ENCODE measurements at places on chromosomes 5 and 9. TPM values are rescaled to one million over a fixed set of nuclear protein-coding genes. Genes with fewer than 3 reads are reported as not detected.
A peak's percentile ranks its signal among the peaks of the same experiment; 100 is the strongest.

- DNase-seq: no peak
Observed at GRCh38 chr9:107513464-107514100, 24.0 kb upstream of the KLF4 start.

DNA sequence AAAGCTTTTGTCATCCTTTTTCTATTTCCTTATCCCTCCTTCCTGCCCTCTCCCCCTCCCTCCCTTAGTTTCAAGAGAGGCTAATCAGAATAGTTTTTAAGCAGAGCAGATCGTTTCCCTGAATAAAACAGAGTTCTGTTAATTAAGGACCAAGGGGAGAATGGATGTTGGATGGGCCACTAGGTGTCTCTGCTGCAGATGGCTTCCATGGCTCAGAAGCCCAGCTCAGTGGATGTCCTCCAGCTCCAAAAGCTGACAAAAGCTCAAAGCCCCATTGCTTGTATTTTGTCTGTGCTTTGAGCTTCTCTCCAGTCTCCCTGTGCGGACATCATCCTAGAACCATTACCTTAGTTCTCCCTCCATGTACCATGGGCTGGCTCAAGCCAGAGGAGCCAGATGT, 21.0 kb upstream of the NPR3 start:
- peak; percentile 31 for DNase-seq

The DHFR gene
- total RNA-seq: 109 TPM

The SOWAHA gene
- not detected for total RNA-seq

The ADAMTSL1 gene
- total RNA-seq: not detected

DNA sequence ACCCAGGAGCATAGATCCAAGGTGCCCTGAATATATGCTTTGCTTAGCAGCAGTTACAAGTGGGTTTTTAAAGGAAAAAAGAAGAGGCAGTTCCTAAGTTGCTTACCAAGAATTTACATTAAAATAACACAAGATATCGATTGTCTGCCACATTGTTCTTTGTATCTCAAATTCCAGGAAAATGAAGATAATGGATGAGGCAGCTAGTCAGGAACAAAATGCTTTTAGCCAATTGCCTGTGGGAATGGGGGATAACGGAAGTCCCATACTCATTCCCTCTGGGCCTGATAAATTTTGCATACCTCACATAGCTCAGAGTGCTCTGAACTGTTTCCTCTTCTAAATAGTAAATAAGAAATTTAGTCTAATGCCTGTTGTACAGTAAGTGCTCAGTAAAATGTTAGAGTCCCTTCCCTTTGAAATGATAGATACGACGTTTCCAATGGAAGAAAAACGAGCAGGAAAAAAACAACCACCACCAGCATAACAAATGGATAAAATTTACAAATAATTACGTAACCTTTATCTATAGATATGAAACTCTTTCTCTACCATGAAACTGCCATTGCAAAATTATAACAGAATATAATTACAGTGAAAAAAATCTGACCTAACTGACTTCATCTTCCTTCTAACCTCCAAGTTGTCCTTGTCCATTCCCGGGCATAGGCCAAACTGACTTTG, 35.5 kb upstream of the TENT2 start:
- DNase-seq: no peak

DNA sequence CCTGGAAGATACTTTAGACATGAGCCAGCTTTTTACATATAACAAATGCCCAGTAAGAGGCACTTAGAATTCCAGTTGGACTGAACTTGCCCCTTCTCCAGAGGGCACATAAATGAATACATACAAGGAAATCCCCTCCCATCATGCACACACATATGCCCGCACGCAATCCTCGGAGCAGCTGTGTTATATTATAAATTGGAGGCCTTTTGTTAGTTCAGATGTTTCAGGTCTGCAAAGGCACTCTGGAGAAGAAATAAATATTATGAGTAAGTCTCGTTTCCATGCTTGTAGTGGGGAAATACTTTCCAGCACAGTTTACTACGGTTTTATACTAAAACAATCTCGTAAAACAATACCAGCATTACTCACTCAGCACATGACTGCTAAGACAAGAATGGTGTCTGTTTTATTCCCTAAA, 17.6 kb upstream of the MUSK start:
- DNase-seq: no peak

The CEMIP2 gene
- total RNA-seq: 58.7 TPM

DNA sequence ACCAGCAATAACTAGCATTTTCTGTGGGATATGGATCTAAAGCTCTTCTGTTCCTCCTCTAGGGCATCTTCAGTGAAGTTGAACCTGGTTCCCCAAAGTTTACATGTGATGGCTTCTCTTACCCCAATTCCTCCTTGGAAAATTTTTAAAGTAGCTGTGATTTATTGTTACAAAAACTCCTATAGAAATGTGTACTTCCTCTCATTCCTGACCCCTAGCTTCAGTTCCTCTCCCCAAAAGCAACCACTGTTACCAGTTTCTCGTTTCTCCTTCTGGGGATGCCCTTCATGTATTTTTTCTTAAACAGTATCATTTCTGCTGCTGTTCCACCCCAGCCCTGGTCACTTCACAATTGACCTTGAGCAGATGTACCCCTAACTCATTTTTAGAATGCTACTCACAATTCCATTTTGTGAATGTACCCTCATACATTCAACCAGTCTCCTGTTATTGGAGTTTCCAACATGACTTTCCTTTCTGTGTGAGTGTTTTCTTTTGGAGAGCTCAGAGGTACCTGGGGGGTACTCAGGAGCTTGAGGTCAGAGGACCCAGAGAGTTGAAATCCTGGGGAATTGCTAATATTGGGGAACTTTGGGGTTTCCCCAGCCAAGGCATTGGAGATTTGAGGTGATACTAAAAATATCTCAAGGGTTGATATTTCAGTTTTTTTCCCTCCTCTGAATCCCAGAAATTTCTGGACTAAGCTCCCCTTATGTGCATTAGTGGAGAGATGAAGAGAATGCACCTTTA, 18.6 kb upstream of the GLRX start:
- DNase-seq: no peak

The PSMB7 gene
- total RNA-seq: 155 TPM

DNA sequence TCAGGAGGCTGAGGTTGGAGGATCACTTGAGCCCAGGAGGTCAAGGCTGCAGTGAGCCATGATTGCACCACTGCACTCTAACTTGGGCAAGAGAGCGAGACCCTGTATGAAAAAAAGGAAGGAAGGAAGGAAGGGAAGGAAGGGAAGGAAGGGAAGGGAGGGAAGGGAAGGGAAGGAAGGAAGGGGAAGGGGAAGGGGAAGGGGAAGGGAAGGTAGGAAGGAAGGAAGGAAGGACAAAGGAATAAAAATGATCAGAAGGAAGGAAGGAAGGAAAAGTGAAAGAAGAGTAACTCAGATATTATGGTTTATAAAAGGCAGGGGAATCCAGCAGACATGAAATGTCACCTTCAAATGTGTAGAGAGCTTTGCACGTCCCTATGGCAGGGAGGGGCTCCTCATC, 64.4 kb downstream of the USP20 start:
- no peak for DNase-seq

GRCh38 chr5:153158608-153159007, 331.9 kb upstream of the GRIA1 start:
- DNase-seq: no peak

GRCh38 chr5:143213851-143214363, 189.6 kb downstream of the NR3C1 start:
- peak; percentile 29 for DNase-seq

- no peak for DNase-seq
Observed at GRCh38 chr5:8905021-8905420, 640.9 kb downstream of the SEMA5A start.

The SPINK4 gene
- total RNA-seq: not detected

- no peak for DNase-seq
Observed at GRCh38 chr5:14440582-14441431, 140.8 kb upstream of the OTULINL start.

GRCh38 chr9:24035816-24036215, 209.8 kb upstream of the ELAVL2 start:
- no peak for DNase-seq

DNA sequence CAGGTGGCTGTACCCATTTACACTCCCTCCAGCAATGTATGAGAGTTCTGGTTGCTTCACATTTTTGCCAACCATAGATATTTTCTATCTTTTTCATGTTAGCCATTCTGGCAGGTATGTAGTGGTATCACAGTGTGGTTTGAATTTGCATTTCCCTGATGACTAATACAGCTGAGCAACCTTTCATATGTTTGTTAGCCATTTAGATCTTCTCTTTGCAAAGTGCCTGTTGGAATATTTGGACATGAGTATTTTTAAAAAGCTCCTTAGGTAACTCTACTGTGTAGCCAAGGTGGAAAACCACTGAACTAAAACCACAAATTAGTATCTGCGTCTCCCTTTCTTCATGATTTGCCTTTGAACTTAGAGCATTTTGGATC, 31.9 kb downstream of the IRF1 start:
- no peak for DNase-seq

The GDA gene
- not detected for total RNA-seq

The OR4F3 gene
- total RNA-seq: not detected

GRCh38 chr9:19119246-19119645, 8.0 kb downstream of the PLIN2 start:
- DNase-seq: no peak

DNA sequence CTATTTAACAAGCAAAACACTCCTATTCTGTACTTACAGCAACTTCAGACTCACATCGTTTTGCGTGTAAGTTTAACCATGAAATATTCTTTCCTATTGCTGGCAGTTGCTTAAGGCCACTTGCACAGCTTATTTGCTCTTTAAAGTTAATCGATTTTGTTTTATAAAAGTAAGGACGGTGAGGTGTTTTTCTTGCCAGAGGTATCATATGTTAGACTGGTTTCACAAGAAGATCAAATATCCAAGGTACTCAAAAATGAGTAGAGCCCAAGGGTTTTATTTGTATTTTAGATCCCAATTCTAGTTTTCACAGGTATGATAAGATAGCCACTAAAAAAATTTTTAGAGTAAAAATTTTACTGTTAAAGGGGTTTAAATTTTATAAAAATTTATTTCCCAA, 16.2 kb downstream of the CLINT1 start:
- DNase-seq: no peak

The FAM200C gene
- 0.97 TPM for total RNA-seq

The C5orf58 gene
- total RNA-seq: not detected

DNA sequence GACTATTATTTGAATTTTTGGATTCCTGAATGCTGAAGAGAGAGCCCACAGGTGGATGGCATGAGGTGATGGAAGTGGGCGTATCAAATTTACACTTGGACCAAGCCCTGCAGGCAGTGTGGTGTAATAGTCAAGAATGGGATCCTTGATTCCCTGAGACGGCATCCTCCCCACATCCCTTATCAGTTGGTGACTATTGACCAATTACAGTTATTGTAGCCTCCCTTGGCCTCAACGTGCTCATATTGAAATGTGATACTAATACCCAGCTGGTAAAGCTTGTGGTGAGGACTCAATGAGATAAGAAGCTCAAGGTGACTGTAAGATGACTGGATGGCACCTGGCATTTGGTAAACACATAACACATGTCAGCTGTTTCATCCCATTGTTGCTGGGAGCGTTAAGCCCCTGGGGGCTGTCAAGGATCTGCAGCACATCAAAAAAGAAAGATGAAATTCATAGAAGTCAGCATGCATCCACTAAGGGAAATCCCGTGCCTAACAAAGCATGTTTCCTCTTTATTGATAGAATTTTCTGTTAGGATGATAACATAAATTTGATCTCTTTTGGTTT, 65.6 kb upstream of the IRX2 start:
- no peak for DNase-seq

The OR1L8 gene
- total RNA-seq: not detected

The HTR4 gene
- not detected for total RNA-seq

- no peak for DNase-seq
Observed at GRCh38 chr9:79151791-79152190, 420.0 kb upstream of the TLE4 start.
